ENCODE measurements at places on chromosomes 12 and 14. TPM values are rescaled to one million over a fixed set of nuclear protein-coding genes. Genes with fewer than 3 reads are reported as not detected.

GRCh38 chr14:99437706-99438105 is 43.0 kb downstream of the SETD3 start:
- H3K27ac ChIP-seq = peak overlapping the region; percentile 7
- peaks cover 39% of the 10 kb centered on the region for H3K4me1 ChIP-seq
- H3K4me3 ChIP-seq = no peak overlapping the region
- no peaks in the 10 kb centered on the region for H3K27me3 ChIP-seq
- DNase-seq = no peak

- no peaks in the 10 kb centered on the region for H3K4me1 ChIP-seq
- no peaks in the 10 kb centered on the region for H3K27me3 ChIP-seq
- no peak for DNase-seq
Observed at GRCh38 chr14:81952917-81953316, 419.3 kb upstream of the SEL1L start.

DNA sequence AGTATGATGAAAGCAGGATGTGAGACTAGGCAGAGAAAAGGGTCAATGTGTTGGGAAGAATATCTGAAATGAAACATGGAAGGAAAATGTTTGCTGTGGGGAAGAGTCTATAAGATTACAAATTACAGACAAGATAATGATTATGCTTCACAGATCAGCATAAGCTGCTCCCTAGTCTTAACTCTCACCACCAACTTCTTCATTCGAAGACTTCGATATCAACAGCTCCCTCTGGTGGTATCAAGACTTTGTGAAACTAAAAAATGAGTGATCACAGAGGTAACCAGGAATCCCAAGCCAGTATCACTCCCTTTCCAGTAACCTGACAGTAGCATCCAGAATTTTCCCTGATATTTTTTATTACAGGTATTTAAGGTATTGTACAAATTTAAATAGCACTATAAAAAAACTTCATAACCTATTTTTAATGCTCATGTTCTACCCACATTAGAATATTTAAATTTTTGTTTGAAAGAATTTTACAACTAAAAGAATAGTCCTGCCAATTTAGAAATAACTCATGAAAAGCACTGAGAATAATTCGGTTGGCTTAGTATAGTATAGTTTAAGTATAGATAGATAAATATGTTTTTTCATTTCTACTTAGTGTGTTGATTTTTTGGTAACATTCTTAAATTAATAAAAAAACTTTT is 84.4 kb downstream of the C2CD5 start:
- H3K27ac ChIP-seq = no peak overlapping the region
- no peaks in the 10 kb centered on the region for H3K4me1 ChIP-seq
- no peak overlapping the region for H3K4me3 ChIP-seq
- peaks cover 9% of the 10 kb centered on the region for H3K36me3 ChIP-seq

- no peaks in the 10 kb centered on the region for H3K4me1 ChIP-seq
- H3K4me3 ChIP-seq = no peak overlapping the region
- no peaks in the 10 kb centered on the region for H3K27me3 ChIP-seq
Observed at GRCh38 chr12:19922717-19923116, 445.6 kb upstream of the PDE3A start.

GRCh38 chr14:103055695-103056094 is 1.7 kb downstream of the CDC42BPB start:
- H3K4me1 ChIP-seq = peaks cover 18% of the 10 kb centered on the region
- no peaks in the 10 kb centered on the region for H3K36me3 ChIP-seq
- DNase-seq = no peak
- peaks cover 12% of the 10 kb centered on the region for H3K27me3 ChIP-seq

DNA sequence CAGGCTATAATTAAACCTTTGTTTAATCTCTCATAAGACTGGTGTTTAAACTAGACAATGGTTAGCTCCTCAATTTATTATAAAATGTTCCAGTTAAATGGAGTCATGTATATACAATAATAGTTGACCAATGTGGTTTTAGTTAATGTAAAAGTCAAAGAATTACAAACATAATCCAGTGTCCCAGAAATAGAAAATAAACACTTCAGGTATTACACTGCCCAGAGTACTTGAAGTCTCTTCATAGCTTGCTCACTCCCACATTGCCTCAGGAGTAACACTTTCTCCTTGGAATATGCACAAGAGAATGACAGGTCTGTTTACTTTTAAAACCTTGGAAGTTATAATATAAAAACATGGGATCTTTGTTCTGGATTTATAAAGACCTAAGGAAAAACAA is 60.5 kb downstream of the SLC38A1 start:
- H3K36me3 ChIP-seq = peaks cover 72% of the 10 kb centered on the region
- no peaks in the 10 kb centered on the region for H3K27me3 ChIP-seq
- H3K4me1 ChIP-seq = peaks cover 35% of the 10 kb centered on the region
- no peak for DNase-seq
- no peak overlapping the region for H3K4me3 ChIP-seq

Gene OR4K15
- total RNA-seq = not detected

Gene LALBA
- not detected for total RNA-seq

Data from CD4-positive, alpha-beta T cell (primary cell).